Activated T-cell treated with anti-CD3 and anti-CD28 coated beads for 24 hours (primary cell): ENCODE measurements at places on chromosomes 6 and 20.

GRCh38 chr6:50966532-50966931 lies 147.9 kb downstream of the TFAP2B start:
- no peak for DNase-seq

DNA sequence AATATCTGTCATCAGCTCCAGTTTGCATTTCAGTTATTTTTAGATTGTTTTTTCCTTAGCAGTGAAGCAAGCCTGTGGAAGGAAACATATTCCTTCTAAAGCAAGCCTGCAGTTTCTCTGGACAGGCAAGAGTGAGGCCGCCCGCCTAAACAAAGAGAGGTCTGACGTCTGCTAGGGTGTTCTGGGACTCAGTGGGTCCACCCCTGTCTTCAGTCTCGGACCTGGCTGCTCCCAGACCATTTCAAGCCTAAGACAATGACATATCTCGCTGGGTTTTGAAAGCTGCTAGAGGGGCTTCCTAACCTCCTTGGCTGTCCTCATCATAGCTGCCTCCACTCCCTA lies 36.8 kb upstream of the RNF24 start:
- DNase-seq: no peak

- DNase-seq: no peak
Measured at GRCh38 chr6:157487110-157487773, 106.3 kb downstream of the ZDHHC14 start.

GRCh38 chr6:44921798-44922197 lies 406.3 kb upstream of the RUNX2 start:
- DNase-seq: no peak

DNA sequence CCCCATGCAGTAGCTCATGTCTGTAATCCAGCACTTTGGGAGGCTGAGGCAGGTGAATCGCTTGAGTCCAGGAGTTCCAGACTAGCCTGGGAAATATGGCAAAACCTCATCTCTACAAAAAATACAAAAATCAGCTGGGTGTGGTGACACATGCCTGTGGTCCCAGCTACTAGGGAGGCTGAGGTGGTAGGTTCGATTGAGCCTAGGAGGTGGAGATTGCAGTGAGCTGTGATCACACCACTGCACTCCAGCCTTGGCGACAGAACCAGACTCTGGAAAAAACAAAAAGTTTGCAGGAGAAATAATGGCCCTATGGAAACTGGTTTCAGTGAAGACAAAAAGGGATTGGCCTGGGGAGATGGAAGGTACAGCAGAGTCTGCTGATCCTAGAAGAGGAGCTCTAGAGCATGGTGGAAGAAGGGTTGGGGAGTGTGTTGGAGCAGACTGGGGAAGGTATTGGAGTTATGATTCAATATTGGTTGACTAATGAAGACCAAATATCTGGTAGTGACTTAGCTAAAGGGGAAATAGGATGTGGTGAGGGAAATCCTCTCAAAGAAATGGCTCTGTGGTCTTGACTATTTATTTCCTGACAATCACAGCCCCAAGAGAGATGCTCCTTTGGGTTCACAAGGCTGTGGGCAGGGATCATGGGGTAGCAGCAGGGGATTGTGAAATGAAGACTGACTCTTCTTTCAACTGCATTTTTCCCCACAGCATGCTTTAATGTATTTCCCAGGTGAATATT lies 281.9 kb downstream of the UTRN start:
- no peak for DNase-seq

DNA sequence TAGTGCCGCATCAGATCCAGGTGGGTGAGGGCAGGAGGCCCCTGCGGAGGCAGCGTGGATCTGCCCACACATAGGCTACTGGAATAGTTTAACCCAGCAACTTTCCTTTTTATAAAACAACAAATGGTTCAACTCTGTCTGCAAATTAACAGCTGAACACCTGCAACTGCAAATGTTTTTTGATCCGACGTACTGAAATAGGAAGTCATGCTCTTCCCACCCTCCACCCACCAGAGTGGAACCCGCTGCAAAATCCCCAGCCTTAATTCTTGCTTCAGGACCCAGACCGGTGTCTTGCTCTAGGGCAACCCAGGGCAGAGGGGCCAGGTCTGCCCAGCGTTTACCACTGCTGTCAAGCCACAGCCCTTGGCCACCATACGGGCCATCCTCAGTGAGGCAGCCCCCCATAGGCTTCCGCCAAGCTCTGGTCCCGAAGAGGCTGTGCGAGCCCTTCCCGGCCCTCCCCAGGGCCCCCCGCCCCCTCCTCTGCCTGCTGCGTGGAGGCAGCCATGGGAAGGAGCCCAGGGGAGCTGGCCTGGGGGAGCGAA lies 334.3 kb downstream of the ZFAND3 start:
- no peak for DNase-seq

DNA sequence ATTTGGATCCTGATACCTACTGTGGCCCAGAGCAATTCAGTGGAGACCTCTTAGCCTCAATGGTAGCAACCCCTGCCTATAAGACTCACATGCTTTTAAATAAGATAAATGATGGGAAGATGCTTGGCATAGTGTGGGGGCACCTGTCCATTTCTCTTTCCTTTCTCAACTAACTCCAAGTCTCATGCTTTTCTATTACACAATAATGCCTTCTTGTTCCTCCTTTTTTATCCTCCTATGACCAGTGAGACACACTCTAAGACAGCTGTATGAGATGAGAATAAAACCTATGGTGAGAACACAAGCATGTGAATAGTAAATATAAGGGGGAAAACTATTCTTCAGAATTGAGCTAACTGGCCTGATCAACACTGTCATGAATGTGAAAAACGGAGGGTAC lies 147.0 kb upstream of the STXBP5 start:
- DNase-seq: no peak

DNA sequence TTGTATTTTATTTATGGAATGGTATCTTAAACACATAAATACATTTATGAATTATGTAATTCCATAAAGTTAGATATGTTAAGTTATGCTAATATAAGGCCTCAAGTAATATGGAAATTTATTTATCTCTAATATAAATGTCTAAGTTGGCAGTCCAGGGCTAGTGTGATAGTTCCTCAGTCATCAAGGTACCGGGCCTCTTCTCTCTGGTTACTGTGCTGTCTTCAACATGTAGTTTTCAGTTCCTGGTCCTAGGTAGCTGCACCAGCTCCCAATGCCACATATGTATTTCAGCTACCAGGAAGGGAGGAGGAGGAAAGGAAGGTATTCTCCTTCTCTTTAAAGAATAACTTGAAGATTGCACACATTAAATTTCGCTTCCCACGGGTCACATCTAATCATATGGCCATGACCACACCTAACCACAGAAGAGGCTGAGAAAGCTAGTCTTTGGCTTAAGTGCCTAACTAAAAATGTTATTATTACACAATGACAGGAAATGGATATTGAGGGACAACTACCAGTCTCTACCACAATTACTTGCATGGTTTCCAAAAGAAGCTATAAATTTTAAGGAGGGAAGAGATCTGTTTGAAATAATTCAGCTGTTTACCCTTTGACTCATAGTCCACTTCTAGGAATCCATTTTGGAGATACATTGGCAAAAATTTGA lies 68.6 kb downstream of the BCKDHB start:
- DNase-seq: no peak

DNA sequence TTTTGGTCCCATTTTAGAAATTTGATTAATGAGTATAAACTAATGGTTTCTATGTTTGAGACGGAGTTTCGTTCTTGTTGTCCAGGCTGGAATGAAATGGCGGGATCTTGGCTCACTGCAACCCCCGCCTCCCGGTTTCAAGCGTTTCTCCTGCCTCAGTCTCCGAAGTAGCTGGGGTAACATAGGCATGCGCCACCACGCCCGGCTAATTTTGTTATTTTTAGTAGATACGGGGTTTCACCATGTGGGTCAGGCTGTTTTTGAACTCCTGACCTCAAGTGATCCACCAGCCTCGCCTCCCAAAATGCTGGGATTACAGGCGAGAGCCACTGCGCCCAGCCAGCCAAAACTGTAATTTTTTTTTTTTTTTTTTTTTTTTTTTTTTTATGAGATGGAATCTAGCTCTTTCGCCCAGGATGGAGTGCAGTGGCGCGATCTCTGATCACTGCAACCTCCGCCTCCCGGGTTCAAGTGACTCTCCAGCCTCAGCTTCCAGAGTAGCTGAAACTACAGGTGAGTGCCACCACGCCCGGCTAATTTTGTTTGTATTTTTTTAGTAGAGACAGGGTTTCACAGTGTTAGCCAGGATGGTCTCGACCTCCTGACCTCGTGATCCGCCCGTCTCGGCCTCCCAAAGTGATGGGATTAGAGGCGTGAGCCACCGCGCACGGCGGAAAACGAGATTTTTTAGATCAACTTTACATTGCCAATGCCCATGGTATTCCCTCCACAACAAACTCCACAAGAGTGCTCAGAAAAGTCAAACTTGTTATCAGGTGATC lies 127.8 kb downstream of the HFE start:
- no peak for DNase-seq

- no peak for DNase-seq
Measured at GRCh38 chr20:24619212-24619611, 149.8 kb downstream of the SYNDIG1 start.

GRCh38 chr6:49852975-49853374 lies 13.4 kb downstream of the CRISP1 start:
- DNase-seq: no peak

DNA sequence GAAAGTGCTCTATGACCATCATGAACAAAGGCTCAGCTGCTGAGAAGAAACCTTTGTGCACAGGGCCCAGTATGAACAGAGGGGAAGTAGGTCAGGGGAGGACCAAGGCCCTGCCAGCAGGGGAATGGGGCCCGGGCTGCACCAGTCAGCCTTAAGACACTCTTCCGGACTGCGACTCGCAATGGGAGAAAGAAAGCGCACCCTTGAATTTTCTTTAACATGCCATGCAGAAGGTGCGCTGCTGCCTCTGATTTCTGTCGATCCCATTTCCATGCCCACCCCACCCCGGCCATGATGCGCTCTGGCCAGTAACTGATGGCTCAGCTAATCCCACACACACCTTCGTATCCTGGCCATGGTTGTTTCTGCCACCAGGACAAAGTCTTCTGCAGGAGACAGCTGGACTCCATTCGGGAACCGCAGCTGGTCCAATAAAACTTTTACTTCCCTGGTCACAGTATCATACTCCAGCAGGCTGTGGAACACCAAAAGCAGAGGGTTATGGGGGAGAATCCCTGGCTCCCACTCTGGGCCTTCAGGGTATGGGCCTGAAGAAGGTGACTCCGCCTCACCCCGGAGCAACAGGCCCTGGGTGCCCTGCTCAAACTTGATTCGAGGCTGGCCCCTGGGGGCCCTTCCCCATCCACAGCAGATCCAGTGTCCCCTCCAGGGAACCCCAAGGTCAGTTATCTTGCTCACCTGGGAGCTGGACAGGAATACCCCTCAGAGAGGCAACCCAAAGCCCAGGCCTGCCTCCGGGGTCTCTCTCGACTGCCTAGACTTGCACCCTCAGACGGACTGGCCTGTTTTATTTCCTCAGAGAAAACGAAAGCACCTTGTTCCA lies 20.3 kb downstream of the CST7 start:
- no peak for DNase-seq

DNA sequence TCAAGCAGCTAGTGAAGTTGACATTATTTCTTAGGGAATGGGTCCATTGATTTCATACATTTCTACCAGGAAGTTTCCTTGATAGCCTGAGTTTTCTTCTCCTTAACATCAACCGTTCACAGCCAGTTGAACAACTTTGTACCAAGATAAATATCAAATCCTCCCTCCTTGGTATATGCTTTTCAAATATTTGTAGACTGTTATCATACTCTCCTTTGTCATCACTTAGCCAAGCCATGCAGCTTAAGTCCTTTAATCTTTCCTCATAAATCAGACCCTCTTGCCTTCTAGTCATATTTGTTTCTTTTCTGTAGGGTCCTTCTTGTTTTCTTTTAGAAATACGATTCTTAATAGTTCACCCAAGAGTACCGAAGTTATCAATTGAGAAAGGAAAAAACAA lies 25.6 kb downstream of the RFX6 start:
- DNase-seq: no peak

- DNase-seq: no peak
Measured at GRCh38 chr20:11271319-11271718, 597.5 kb upstream of the JAG1 start.

GRCh38 chr6:140445474-140446004 lies 1071.1 kb upstream of the CITED2 start:
- DNase-seq: no peak

- no peak for DNase-seq
Measured at GRCh38 chr6:1600764-1601157, 9.0 kb upstream of the FOXC1 start.

DNA sequence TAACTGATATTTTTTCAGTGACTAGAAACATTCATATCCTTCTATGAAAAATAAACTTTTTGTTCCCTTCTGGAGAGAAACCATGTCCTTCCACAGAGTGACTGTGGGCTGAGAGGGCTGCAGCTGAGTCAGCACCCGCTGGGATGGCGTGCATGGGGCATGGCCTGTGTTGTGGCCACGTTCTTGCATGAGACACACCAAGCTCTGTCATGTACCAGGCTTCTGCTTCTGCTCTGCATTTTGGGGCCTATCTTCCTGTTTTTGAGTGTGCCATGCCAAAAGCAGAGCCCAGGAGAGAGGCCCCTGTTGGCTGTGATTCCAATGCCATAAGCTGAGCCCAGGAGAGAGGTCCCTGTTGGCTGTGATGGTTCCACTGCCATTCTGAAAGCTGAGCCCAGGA lies 10.8 kb downstream of the APMAP start:
- DNase-seq: no peak

- DNase-seq: no peak
Measured at GRCh38 chr6:73050706-73051105, 174.6 kb downstream of the KHDC1L start.

DNA sequence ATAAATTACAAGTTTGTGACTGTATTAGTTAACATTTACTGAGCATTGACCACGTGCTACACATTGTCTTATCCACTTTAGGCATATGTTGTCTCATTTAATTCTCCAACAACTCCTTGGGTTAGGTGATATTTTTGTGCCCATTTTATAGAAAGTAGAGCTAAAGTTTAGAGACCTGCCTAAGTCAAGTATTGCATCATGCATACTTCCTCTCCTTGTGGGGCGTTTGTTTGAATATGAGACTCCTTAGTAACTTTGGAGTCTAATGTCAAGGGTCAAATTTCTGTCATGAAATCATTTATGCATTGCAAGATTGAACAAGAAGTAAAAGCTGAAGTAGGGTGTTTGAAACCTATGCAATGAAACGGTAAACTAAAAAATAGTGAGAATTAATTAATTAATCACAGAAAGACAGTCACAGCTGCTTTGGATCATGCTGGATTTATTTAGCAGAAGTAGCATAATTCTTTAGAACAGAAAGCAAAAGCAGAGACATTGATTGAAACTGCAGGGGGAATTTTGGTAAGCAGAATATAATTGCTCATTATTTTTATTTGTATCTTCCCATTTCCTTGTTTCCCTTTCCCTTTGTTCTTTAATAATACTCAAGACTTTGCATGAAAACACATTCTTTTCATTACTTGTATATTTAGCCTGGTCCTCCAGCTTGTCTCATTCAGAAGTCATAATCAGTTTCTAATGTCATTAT lies 1374.4 kb upstream of the GJE1 start:
- DNase-seq: no peak

- no peak for DNase-seq
Measured at GRCh38 chr6:124022641-124023040, 219.0 kb downstream of the NKAIN2 start.
